Activated CD4-positive, alpha-beta T cell treated with anti-CD3 and anti-CD28 coated beads, Interleukin-10, Interleukin-2, amounts not matched to agents 100 ng/mL and 50 ng/mL, durations not matched to agents 16 hours and 8 hours (primary cell): ENCODE measurements at places on chromosomes 7 and 10.

GRCh38 chr7:21013765-21014539 is 227.3 kb upstream of the SP8 start:
- DNase-seq, result no peak

GRCh38 chr10:97601268-97602215 is 12.0 kb downstream of the C10orf62 start:
- no peak for DNase-seq

DNA sequence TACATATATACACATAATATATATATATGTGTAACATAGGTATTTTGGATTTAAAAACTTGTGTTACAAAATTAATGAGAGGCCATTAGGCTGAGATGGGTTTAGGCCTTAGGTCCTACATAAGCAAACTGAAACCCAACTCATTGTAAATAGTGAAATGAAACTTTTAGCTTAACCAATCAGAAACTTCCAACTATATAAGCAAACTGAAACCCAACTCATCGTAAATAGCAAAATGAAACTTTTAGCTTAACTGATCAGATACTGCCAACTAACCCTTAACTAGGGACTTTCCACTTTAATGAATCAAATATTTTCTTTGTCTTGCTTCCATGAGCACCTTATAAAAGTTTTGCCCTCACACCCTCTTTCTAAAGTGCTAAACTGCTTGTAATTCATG is 17.3 kb upstream of the SAMD9L start:
- peak; percentile 49 for DNase-seq

DNA sequence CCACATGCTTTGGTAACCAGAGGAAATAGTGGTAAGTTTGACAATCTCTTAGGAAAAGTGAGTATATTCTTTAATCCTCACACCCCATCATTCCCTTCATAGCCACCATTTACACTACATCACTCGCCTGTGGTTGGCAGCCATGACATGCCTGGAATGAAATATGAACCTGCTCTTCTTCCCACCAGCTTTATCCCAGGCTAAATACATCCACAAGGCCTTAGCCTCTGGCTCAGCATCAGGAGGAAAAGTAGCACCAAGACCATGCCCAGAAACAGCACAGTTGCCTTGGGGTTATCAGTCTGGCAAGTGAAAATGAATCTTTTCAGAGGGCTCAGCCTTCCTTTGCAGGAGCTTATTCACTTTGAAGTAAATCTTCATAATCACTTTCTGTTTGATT is 40.3 kb downstream of the SGCE start:
- no peak for DNase-seq

DNA sequence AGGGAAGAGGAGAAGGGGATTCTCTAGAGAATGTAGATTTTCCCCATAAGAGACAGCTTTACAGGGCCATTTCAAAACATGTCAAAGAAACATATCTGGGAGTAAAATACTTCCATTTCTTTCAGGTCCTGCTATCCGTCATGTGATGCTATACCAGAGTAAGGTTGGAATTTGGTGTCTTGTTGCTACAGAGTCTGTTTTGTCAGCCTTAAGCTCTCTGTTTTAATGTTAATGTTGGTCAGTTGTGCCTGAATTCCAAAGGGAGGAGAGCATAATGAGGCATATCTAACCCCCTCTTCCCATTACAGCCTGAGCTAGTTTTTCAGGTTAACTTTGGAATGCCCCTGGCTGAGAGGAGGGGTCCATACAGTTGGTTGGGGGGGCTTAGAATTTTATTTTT is 94.7 kb upstream of the CCDC71L start:
- no peak for DNase-seq

DNA sequence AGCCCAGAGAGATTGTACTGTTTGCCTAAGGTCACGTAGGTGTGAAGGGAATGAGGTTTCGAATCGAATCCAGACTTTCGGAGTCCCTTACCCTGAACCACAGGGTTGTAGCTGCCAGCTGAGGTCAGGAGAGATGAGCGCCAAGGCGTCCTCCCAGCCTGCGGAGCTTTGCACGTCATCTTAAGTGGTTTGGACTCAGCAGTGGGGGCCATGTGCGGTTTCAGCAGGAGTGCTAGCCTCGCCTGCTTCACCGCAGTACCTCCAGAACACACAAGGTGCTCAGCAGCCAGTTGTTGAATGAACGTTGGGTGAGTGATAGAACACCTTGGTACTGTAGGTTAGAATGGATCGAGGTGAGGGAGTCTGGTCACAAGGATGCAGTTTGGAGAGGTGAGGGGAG is 74.9 kb upstream of the PPIF start:
- no peak for DNase-seq

DNA sequence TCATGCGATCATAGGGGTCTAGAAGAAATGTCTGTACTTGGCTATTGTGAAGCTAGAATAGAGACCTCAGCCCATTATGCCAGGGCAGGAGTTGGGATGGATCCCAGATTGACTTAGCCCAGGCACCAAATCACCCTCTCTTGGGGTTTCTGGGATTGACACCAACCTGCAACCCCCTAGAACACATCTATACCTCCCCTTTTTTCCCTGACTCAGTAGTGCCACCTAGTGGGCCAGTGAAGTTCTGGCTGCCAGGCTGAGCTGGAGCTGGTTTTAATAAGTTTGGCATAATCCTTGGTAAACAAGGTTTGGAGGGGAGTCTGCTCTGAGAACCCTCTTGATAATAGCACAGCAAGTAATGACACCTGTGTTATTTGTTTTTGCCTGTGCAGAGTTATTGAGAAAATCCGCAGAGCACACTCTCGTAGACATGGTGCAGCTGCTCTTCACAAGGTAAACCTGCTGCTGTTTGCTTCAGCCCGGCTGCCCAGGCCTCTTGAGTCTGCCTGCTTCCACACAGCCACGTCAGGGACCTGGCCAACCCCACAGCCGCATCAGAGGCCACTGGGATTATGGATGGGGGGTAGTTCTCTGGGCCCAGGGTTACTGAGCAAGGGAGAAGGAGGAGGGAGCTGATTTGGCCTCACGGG is 43.3 kb upstream of the NFKB2 start:
- peak; percentile 76 for DNase-seq

GRCh38 chr7:101088069-101088425 is 2.8 kb downstream of the TRIM56 start:
- no peak for DNase-seq

DNA sequence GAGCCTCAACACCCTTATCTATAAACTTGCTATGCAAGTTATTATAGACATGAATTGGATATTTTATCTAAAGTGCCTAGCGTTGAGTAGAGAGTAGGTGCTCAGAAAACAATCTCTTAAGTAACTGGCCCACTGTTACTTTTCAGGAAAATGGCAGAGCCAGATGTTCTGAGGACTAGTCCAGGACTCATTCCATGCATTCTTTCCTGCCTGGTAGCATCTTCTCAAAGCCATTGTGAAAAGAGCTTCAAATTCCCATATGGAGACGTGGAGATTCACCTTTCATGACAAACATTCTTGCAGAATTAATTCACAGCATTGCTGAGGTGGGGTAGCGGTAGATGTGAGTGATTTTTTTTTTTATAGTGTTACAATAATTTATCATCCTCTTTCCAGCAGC is 35.9 kb upstream of the ITPRID1 start:
- no peak for DNase-seq

GRCh38 chr10:78619115-78619851 is 449.5 kb upstream of the ZMIZ1 start:
- DNase-seq, result no peak

DNA sequence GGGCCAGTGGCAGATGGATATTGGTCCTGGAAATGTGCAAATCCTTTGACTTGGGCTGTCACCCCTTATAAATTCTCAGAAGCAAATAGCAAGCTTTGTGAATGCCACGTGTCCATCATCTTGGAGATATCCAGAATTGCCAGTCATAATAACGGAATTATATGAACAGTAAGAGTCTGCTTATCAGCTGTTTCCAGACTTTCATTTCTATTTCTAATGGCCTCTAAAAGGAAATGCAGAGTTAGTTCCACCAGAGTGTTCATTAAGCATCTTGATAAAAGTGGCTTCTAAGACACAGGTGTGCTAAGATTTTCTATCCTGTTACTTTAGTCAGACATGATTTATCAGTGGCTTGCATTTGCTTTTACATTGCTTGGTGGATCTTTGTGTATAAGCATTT is 87.4 kb downstream of the RAMP3 start:
- no peak for DNase-seq

- DNase-seq, result peak; percentile 37
Measured at GRCh38 chr10:72875250-72876055, 18.1 kb upstream of the OIT3 start.

DNA sequence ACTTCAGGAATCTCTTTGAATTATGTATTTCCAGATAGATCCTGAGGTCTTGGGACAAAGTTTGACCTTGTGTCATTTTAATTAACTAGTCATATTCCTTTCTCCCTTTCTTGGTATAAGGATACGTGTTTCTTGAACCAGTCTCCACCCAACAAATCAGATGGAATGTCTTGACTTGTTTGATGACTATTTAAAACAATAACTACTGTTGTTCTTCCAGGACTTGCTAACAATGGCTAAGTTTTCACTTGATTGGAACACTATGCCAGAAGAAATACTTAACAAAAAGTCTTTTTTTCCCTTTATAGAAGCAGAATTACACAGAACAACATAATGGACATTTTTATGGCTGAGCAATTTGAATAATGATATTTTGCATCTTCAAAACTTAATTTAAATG is 43.0 kb upstream of the WIPF3 start:
- DNase-seq, result no peak

DNA sequence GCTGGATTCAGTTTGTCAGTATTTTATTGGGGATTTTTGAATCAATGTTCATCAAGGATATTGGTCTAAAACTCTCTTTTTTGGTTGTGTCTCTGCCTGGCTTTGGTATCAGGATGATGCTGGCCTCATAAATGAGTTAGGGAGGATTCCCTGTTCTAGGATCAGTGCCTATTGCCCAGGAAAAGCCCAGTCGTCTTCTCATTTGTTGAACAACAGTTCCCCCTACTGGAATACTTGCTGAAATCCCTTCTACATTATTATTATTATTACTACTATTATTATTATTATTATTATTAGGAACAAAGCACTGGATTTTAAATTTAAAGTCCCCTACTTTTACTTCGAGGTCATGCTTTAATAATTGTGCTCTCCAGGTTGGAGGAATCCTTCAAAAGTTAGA is 528.9 kb downstream of the MAGI2 start:
- no peak for DNase-seq

DNA sequence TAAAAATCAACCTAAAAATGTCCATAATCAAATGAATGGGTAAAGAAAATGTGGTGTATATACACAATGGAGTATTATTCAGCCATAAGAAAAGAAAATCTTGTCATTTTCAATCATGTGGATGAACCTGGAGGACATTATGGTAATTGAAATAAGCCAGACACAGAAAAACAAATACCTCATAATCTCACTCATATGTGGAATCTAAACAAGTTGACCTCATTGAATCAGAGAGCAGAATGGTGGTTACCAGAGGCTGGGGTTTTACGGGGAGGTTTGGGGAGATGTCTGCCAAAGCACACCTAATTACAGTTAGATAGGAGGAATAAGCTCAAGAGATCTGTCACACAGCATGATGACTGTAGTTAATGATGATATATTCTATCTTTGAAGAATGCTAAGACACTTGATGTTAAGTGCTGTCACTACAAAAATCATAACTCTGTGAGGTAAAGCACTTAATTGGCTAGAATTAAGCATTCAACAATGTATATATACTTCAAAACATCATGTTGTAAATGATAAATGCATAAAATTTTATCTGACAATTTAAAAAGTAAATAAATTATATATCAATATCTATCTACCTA is 39.1 kb upstream of the TNPO3 start:
- DNase-seq, result no peak

- no peak for DNase-seq
Measured at GRCh38 chr7:102005933-102006480, 188.6 kb downstream of the CUX1 start.

GRCh38 chr7:131173145-131173890 is 154.4 kb upstream of the MKLN1 start:
- DNase-seq, result no peak

DNA sequence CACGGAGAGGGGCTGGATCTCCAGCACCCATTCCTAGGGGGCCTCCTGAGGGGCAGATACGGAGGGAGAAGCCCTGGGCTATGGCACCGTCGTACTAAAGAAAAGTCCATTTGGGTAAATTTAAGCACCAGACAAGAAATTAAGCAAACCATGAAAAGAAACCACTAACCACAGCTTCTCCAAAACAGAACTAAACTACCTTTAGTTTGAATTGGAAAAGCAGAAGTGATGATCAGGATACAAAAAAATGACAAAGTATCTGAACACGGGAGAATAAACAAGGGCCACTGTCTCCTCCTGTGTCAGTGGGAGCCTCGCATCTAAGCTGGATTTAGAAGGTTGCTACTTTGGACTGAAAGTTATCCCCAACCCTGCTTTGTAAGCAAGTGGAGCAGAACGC is 69.1 kb downstream of the DIP2C start:
- no peak for DNase-seq

- DNase-seq, result no peak
Measured at GRCh38 chr7:82534684-82535083, 91.1 kb upstream of the CACNA2D1 start.

GRCh38 chr10:86363184-86363832 is 3.3 kb downstream of the GRID1 start:
- DNase-seq, result no peak

DNA sequence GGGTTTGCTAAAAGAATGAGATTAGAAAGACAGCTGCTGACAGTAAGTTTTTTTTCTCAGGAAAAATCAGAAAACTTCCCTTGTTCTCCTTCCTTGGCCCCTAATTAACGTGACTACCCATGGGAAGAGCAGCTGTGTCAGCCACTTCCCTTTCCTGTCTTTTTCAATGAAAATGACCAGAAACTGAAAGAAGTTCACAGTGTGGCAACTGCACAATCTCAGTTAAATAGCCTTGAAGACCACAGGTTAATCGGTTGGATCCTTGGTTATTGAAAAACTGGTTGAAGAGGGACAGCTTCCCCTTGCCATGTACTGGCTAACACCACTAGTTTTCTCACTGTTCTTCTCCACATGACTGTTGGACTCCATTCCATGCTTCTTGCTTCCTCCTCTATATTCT is 148.8 kb upstream of the AGR3 start:
- DNase-seq, result peak; percentile 22

- DNase-seq, result no peak
Measured at GRCh38 chr7:138237995-138238394, 161.7 kb downstream of the AKR1D1 start.

- DNase-seq, result no peak
Measured at GRCh38 chr7:46545790-46546189, 624.7 kb upstream of the IGFBP3 start.
